ENCODE measurements at places on chromosomes 1 and 21.
A peak's percentile ranks its signal among the peaks of the same experiment; 100 is the strongest.

- no peak for DNase-seq
Measured at GRCh38 chr1:235736263-235736662, 86.7 kb upstream of the GNG4 start.

GRCh38 chr1:64004451-64005025, 198.9 kb upstream of the UBE2U start:
- no peak for DNase-seq

DNA sequence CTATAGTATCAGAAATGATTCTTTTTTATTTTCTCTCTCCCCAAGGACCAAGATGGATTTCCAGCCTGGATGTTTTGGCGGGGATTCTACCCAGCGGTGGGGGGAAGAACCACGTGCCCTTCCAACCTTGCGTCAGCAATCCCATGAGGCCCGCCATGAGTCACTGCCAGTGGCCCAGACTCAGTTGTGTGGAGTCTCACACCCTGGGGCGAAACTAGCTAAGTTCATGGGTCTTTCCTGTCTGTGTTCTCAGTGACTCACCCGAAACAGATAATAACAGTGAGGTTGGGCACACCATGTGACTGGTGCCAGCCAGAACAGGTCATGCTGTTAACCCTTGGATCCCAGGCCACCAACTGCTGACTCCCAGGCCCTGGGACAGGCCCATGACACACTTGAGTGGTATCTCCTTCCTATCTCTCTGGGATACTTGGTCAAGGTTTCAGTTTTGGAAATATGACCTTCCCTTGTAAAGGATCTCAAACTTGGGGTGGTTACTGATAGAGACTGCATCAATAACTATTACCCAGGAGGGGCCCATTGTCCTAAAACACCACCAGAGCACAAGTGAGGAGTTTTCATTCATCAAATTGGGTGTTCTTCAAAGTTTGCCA, 98.0 kb upstream of the DUSP10 start:
- peak; percentile 49 for DNase-seq

DNA sequence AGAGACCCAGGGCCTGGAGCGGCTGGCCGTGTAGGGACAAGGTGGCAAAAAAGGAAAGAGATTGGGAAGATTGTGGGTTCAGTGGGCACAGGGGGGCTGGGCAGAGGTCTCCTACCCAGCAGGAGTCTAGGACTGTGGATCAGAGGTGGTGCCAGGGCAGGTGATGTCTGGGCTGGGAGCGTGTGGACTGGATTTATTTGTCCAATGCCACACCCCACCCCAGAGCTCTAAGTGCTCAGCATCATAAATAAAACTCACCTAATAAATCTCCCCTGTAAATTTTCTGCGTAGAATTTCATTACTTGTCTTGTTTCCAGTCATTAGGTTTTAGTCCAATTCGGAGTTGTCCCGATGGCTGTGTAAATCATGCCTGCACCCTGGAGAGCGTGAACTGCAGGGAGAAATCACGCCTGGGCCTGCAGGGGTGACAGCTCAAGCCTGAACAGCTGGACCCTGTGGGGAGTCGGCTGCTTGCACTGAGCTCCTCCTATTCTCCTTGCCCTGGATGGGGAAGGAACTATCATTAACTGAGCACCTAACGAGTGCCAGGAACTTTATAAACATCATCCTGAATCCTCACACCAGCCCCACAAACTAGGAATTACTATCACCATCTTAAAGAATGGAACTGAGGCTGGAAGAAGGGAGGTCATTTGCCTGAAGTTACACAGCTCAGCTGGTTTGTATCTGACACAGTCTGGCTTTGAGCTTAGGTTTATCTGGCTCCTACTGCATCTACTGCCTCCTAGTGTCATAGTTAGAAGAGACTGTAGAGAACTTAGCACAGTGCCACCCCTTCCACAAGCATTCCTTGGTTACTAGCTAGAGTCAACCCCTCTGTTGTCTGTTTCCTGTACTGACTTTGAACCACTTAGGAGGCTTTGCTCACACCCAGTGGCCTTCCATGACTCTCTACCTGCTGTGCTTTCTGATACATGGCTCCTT, 25.0 kb upstream of the POU3F1 start:
- no peak for DNase-seq

DNA sequence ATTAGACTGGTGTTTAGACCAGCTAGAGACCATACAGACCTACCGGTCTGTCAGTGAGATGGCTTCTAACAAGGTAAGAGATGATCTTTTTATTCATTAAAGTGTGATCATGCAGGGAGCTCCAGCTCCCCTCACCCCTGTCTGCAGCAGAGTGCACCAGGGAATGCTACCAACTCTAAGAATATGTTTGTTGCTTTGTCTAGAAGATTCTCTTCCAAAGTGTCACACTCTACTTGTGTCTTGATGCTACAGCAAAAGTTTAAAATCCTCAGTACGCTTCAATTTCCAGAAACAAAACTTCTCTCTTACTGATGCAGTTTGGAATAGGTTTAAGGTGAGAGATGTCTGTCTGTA, 201.4 kb upstream of the SGIP1 start:
- no peak for DNase-seq

DNA sequence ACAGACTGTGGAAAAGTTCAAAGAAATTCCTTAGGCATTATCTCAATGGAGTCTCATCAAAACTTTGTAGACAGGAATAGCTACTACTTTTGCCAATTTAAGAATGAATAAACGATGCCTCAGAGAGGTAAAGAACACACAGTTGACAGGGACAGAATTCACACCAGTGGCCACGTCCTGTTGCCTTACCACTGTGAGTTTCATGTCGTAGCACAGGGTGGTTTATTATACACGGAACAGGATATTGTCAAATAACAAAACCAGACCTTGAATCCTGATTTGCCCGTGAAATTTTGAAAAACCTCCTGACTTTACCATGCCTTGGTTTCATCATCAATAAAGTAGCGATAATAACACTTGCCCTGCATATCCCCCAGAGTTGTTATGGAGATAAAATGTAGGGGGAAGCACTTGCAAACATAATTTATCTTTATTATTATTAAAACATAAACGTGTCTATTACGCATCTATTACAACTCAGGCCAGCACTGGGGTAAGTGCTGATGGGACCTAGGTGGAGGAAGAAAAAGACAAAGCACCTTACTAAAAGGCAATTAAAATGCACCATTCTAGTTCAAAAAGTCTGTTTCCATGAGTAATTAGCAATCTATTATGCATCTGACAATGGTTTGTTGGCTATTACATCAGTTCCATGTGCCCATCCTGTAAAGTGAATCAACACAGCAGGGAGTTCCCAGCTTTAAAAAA, 408.1 kb upstream of the RUNX1 start:
- DNase-seq = no peak

DNA sequence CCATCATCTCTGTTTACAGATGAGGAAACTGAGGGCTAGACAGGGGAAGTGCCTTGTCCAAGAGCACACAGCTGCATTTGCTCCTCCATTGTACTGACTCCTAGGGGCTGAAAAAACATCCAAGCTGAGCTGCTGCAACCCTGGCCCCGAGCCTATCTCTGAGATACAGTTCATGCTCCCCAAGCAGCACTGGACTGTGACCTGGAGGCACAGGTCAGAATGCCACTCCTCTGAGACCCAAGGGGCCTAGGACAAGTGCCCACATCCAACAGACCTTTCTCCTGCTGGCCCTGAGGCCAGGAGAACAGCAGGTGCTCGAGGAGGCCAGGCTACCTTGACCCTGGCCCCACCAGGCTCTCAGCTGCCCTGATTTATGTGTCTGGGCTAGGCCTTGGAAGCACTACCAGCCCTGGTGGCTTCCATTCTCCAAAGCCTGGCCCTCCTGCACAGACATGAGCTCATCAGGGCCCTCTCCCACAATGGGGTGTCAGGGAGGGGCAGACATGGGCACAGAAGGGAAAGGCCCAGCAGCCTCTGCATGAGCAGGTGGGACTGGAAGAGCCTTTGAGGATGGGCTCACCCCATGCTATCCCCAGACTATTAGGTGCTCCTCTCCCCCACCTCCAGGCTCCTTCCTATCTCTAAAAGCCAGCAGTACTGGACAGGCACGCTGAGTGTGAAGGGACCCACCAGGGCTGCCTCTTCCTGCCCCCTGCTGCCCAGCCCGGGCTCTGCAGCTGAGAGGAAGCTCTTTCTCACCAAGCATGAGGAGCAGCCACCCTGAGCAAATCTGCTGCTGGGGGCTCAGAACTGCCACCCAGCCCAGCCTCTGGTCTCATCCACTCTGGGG, 18.8 kb downstream of the ADGRB2 start:
- DNase-seq = no peak

DNA sequence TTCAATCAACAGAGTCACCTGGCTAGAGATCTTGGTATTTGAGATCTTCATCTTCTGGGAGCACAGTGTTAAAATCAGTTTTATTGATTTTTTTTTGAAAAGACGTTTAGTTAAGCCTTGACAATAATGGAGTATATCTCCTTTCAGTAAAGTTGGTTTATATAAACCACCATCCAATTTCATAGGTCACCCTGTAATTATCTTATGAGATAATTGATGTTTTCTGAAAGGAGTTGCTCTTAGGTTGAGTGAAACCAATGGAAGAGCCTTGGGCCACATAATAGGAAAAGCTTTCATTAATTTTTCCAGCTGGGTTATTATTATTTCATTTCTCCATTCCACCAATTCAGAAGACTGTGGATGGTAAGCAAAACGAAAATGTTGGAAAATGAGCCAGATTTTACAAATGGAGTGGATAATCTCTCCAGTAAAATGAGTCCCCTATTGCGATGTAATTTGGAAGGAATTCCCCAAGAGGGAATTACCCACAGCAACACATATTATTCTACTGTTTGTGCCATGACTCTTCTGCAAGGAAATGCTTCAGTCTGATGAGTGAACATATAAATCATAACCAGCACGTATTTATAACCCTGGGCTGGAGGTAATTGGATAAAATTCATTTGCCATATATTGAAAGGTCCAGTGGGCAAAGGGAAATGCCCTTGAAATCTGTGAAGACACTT, 46.2 kb upstream of the TINAGL1 start:
- DNase-seq = no peak

GRCh38 chr1:58584082-58584895, 7.2 kb upstream of the TACSTD2 start:
- no peak for DNase-seq

Data from stimulated activated CD4-positive, alpha-beta T cell treated with anti-CD3 and anti-CD28 coated beads, Interleukin-1b, Interleukin-23, amount 100 ng/mL, for 1 hour (primary cell).